ENCODE measurements at places on chromosomes 6 and 20.

GRCh38 chr6:137788248-137788647, 78.8 kb upstream of the TNFAIP3 start:
- DNase-seq, result no peak

- DNase-seq, result no peak
Observed at GRCh38 chr6:1463751-1464426, 74.5 kb downstream of the FOXF2 start.

DNA sequence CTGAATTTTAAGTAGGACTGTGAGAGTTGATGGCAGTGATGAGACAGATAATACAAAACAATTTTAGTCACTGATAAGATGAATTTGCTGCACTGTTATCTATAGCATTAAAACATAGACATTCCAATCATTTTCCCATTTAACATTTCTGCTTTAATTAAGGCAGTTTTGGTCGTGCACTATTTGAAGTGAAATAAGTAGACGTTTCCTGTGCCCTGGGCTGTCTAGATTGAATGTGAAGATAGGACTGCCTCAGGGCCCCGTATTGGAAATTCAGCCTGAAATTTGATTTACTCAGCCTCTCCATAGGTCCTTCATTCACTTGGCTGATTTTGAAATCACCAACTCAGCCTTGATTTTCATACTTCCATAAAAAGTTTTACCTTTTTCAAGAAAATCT, 48.3 kb downstream of the ARID1B start:
- no peak for DNase-seq

GRCh38 chr6:31356946-31357466, at the start of gene HLA-B:
Gene HLA-B, minus strand, starts transcription at chr6:31357179. Its CDS starts 21 bp downstream, at chr6:31357158.
- peak; percentile 89 for DNase-seq

DNA sequence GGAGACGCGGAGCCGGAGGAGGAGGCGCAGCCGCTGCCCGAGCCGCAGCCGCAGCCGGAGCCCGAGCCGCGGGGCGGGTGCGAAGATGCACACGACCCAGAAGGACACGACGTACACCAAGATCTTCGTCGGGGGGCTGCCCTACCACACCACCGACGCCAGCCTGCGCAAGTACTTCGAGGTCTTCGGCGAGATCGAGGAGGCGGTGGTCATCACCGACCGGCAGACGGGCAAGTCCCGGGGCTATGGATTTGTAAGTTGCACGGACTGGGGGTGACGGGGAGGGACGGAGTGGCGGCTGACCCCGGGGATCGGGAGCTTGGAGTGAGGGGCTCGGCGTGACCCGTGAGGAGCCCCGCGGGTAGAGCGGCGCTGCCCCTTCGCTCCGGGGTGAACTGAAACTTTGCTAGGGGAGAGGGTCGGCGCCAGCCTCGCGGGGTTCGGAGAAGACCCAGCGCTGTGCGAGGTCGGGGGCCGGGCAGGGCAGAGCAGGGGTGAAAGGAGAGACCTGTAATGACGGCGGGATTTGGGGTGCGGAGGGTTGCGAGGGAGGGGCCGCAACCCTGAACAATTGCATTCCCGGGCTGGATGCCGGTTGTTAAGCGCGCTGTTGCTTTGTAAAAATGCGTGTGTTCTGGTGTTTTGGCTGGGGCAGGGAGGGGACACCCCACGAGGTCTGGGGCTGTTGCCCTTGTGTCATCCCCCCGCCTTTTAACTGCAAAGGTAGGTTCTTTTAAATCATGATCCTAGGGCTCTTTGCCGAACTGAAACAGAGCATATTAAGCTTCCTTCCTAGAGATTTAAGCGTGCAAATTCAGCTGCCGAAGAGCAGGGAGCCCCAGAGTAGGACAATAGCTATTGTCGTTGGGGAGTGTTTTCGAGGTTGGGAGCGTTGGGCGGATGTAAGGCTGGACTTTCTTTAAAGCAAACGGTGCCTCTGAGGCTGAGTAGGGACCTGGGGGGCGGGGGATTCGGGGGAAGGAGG, 628 bp downstream of the RBM24 start:
- peak; percentile 70 for DNase-seq

Data from left forelimb (tissue), 1 donor.